ENCODE measurements at places on chromosomes 7 and 10.

- DNase-seq = peak; percentile 69
Measured at GRCh38 chr10:119595134-119595675, 1.6 kb downstream of the TIAL1 start.

DNA sequence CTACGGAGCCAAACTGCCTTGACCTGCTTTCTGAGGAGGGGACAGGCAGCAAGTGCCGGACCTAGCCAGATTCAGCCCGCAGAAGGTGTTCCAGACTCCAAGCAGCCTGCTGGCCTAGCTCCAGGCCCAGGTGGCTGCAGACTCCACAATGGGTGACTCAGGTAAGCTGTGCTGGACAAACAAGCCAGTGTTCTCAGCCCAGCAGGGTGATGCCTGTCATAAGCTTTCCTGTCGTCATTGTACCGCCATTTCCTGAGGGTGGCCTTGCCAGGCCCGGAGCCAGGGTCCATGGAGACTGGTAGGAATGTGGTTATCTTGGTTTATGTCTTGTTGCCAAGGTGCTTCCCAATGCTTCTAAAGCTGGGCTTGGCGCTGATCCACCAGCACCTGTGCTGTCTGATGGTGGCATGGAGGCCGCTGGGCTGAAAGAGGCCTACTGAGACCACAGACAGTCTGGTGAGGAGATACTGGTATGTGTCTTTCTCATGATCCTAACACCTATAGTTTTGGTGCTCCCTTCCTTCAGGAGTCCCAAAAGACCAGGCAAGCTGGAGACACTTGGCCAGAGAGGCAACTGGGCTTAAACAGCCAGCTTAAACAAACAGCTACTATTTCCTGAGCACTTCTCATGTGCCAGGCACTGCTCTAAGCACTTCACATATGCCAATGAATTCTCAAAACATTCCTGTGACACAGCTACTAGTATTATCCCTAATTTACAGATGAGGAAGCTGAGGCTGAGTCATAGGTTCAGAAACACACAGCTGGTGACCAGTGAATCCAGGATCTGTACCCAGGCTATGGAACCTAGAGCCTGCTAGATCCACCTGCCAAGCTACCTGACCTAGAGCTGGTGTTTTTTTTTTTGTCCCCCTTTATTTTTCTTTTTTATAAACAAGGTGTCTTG, 42.0 kb downstream of the ZC3HC1 start:
- DNase-seq = peak; percentile 24

- DNase-seq = peak; percentile 86
Measured at GRCh38 chr10:114304017-114304570, 65.0 kb downstream of the VWA2 start.

DNA sequence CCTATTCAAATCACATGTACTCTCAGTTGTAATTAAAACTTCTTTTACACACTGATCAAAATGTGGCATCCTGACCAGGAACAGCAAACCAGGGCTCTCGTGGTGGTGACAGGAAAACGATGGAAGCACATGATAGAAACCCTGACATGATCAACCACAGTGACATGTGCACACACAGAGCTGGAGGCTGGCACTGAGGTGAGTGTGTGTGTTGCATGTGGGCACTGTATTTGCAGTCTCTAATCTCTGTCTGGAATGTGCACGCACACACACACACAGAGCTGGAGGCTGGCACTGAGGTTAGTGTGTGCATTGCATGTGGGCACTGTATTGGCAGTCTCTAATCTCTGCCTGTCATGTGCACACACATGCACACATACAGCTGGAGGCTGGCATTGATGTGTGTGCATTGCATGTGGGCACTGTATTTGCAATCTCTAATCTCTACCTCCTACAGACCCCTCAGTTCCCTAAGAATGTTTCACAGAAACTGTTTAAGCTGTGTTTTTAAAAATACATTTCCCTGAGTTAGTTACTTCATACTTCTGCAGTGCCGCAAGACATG, 406.9 kb downstream of the SFMBT2 start:
- DNase-seq = no peak

- peak; percentile 46 for DNase-seq
Measured at GRCh38 chr7:83072576-83073517, 89.8 kb downstream of the PCLO start.

- peak; percentile 98 for DNase-seq
Measured at GRCh38 chr10:30502266-30503060, 68.5 kb downstream of the MAP3K8 start.

DNA sequence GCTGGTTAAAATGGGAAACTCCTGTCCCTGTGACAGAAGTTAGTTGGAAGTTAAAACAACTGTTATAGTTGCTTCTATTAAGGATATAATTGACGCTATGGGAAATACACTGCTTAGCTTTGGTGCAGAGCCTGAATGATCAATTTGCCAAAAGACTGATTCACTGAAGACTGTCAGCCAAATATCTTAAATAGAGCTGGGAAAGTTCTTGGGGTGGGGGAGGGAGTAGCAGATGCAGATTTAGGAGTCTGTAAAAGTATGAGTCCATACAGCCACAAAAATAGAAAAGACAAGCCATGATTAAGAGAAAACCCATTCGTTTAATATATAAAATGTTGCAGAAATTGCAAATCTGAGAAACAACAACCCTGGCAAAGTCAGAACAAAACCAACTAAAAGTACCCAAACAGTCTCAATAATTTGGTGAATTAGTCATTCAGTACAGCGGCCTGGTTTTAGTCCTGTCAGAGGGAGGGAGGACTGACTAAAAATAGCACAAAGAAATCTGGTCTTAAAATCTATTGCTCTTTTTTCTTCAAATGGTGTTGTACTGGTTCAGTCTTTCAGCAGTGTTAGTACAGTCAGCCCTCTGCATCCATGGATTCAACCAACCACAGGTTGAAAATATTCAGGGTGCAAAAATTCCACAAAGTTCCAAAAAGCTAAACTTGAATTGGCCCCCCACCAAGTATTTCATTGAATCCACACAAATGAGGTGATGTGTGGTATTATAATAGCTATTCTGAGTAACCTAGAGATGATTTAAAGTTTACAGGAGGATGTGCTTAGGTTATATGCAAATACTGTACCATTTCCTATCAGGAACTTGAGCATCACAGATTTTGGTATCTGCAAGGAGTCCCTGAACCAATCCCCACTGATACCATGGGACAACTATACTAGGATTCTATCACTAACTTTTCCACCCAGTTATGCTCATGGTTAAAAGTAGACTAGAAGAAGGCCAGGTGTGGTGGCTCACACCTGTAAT, 30.0 kb downstream of the STK17A start:
- DNase-seq = no peak

- DNase-seq = no peak
Measured at GRCh38 chr10:1078668-1079067, 22.5 kb downstream of the WDR37 start.

- no peak for DNase-seq
Measured at GRCh38 chr7:18420108-18420507, 75.4 kb upstream of the HDAC9 start.

GRCh38 chr7:81002421-81002820, 83.6 kb upstream of the SEMA3C start:
- no peak for DNase-seq

DNA sequence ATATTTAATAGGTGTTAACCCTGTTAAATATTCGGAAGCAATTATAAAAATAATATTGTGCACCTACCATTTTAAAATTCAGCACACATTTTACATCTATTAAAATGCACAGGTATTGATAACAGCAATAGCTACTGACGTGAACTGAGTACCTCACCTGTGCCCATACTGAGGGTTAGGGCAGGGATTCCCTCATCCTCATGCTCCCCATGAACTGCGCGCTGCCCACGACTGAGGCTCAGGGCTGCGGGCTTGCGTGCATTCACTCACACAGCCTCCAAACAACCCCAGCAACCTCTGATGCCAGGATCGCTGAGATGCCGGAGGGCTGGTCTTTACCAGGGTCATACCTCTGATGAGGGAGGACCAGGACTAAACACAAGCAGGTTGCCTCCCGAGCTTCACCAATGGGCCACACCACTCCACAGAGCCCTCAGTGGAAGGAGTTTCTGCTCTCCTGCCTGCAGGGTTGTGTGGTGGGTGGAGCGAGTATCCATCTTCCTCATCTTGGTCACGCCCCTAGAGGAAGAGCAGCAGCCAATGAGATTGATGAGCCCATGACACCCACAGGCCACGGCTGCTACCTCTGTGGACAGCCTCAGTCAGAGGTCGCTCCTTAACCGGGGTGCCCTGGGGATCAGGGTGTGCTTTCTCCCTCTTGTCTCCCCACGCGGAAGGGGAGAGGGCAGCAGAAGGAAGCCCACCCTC, 478.3 kb downstream of the TNS3 start:
- DNase-seq = no peak

GRCh38 chr10:114458955-114459354, 54.7 kb upstream of the AFAP1L2 start:
- peak; percentile 80 for DNase-seq

DNA sequence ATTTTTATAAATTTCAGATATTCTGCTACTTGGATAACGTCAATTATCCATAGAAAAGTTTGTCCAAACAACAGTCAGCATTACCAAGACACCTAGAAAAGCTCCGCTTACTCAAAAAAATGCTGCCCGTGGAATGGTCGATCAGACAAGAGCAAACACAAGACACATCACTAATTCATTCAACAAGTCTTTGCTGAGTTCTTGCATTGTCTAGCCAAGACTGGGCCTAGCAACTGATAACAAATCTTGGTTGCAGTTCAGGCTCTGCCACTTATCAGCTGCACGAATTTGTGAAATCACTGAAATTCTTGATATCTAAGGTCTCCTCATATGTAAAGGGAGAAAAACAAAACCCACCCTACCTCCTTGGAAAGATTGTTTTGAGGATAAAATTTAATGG, 168.3 kb downstream of the AKR1D1 start:
- no peak for DNase-seq

- no peak for DNase-seq
Measured at GRCh38 chr10:11828682-11829284, 5.6 kb downstream of the PROSER2 start.

- no peak for DNase-seq
Measured at GRCh38 chr10:96507044-96507443, 6.7 kb downstream of the TLL2 start.

GRCh38 chr7:18243731-18244130, 216.1 kb upstream of the PRPS1L1 start:
- no peak for DNase-seq

DNA sequence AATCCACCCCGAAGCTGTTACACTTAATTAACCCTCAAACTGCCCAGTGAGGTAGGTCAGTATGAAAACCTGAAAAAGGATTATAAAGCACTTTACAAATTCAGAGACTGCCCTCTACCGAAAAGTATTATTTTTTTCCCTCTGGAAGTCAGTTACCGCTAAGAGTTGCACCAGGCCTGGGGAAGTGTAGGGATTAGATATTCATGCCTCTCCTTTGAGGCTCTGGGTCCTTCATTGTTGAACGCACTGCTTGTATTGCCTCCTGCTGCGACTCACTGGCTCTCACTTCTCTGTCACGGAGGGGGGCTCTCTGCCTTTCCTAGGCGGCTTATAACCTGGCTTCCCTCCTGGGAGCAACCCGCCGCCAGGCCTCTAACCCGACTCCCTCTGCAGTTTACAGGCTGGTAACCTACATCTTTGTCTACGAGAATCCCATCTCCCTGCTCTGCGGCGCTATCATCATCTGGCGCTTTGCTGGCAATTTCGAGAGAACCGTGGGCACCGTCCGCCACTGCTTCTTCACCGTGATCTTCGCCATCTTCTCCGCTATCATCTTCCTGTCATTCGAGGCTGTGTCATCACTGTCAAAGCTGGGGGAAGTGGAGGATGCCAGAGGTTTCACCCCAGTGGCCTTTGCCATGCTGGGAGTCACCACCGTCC, 2.7 kb downstream of the RHBDD2 start:
- no peak for DNase-seq

- DNase-seq = peak; percentile 100
Measured at GRCh38 chr7:92835851-92836488, 403 bp downstream of the CDK6 start.

GRCh38 chr7:132565885-132566284, 10.4 kb downstream of the PLXNA4 start:
- DNase-seq = no peak

DNA sequence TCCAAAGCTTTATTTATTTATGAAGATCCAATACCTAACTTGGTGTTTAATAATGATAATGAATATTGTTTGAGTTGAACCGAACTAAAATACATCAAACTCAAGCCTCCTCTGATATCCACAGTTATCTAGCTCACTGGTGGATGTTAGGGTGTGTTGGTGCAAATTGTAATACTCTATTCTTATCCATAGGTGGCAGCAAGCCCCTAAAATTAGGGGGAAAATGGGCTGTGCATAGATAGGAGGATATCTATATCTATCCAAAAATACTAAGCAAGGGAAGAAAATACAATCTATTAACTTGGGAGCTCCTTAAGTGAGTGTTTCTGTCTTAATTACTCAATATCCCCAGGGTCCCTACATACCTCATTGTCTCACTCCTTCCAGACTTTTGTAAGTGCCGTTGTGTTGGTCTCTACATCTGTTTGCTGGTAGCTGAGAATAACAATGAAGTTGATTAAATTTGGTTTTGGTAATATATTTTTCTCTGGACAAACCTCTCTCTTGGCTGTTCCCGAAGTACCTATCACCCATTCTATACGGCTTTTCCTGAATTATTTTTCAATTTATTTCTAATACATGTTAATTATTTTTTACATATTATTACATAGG, 55.0 kb upstream of the VWDE start:
- DNase-seq = peak; percentile 67

DNA sequence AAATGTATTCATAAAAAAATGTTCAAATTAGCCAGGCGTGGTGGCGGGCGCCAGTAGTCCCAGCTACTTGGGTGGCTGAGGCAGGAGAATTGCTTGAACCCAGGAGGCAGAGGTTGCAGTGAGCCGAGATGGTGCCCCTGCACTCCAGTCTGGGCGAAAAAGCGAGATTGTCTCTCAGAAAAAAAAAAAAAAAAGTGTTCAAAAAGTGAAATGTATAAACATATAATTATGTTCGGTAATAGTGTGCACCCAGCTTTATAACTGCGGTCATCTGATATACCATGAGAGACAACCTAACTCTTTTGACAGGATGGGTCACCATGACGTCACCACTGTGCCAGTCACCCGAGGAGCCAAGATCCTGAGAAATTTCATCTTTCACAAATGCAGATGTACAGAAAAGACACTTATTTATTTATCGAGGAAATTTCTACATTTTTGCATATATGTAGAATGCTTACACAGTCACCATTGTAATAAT, 594 bp upstream of the RP9 start:
- peak; percentile 2 for DNase-seq

DNA sequence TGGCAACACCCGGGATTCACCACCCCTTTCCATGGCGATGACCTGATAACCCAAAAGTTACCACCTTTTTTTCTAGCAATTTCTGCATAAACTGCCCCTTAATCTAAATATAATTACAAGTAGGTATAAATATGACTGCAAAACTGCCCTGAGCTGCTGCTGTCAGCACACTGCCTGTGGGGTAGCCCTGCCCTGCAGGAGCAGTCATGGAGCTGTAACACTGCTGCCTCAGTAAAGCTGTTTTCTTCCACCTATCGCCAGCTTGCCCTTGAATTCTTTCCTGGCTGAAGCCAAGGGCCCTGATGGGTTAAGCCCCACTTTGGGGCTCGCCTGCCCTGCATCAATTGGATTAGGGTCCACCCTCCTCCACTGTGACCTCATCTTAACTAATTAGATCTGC, 368.8 kb downstream of the SFMBT2 start:
- DNase-seq = no peak

- no peak for DNase-seq
Measured at GRCh38 chr10:92801978-92802872, 46.1 kb upstream of the EXOC6 start.

All from OCI-M1 (cell line).